ENCODE measurements at places on chromosomes 4 and X.
A peak's percentile ranks its signal among the peaks of the same experiment; 100 is the strongest.

DNA sequence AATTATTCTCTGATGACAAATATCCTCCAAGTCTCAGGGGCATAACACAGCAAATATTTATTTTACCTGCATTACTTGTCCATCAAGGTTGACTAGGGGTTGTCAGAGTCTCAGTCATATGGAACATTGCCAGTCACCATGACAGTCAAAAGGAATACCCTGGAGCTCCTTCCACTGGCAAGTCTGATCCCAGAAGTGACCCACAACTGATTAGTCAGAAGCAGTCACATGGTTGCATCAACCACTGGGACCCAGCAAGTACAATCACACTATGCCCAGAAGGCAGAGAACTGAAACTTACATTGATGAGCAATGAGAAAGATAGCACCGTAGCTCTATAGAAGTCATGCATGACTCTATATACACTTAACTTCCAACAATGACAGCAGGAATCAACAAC is 41.9 kb upstream of the SOD3 start:
- DNase-seq = no peak

DNA sequence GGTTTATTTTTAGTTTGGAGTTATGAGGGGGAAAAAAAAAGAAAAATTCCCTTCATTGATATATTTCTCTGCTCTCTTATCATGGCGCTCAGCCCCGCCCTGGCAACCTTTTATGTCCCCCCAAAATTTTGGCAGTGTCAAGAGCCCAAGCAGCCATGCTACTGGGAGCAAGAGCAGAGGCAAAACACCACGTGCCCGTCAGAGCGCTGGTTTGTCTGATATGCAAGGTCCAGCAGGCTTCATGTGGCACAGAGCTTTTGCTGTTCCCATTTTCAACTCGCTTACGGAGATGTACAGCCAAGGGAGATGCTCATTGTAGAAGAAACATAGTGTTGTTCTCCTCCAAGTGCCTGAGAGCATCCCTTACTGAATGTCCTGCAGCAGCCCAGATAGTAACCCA is 27.3 kb downstream of the SLITRK2 start:
- no peak for DNase-seq

DNA sequence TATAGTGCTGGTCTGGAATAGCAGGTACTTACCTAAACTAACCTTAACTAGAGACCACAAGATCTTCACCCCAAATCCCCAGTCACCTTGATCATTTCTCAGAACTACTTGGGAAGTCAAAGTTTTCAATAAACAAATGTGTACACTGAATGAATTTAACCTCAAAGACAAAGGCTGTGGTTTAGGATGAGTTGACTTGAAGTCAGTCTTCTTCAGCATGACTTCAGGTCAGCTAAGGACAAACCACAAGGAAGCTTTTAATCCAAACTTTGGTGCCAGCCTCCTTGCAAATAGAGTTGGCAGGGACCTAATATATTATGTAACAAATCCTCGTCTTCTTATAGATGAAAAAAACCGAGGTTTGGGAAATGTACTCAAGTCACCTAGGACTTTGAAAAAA is 21.2 kb upstream of the VCX2 start:
- no peak for DNase-seq

- no peak for DNase-seq
These were observed 218.1 kb downstream of the MAML3 start for GRCh38 chr4:139935911-139936310.

GRCh38 chr4:26782830-26783202 is 77.8 kb upstream of the STIM2 start:
- no peak for DNase-seq

DNA sequence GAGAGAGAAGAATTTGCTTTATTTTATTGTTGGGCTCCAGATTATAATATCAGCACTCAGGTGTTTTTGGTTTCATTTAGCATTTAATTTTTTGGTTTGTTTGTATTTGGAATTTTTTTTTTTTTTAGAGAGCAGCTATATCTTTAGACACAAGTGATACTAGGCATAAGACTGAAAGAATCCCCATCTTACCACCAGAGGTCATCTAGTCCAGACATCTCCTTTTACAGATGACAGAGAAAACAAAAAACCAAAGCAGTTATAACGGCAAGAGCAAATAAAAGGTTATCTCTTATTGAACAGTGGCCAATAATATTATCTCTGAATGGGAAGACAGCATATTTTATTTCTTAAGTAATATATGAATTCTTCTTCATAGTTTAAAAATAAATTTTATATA is 22.8 kb downstream of the USP38 start:
- no peak for DNase-seq

GRCh38 chr4:2220016-2220630 is 21.8 kb downstream of the HAUS3 start:
- peak; percentile 75 for DNase-seq

DNA sequence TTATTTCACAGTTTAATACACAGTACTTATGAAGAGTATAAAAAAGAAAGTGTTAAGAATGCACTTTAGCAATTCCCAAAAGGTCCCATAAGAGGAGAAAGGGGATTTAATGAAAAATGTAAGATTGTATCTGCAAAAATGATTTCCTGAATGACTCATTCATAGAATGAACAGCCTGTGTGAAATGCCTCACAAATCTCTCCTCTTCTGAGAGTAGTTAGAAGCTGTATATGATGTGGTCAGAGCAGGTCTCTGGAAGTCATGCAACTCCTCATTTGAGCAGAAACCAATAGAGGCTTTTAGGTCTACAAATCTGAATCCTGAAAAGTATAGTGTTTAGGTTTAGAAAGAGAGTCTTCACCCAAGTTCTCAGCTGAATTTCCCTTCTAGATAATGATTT is 381.3 kb upstream of the INTU start:
- peak; percentile 48 for DNase-seq

DNA sequence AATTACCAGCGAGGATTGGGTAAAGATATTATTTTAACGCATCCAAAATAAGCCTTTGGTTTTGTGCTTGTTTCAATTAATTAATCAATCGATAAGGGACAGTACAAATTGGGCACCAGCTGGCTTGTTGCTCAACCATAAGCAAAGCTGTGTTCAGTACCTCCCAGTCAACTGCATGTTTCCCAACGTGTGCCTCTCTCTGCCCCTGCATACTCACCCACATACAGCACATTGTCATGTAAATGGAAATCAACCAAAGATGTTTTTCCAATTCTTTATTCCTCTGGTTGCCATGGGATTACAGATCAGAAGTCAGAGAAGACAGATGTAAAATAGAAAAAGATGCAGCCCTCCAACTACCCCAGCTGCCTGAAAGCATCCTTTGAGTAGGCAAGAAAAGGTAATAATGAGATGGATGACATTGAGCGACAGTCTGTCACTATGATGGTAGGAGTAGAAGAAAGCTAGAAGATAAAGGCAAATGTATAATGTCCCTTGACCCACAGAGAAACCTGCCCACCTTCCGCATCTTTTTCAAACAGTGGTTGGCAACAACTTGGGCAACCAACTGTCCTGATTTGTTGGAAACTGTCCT is 92.7 kb upstream of the TSPAN7 start:
- no peak for DNase-seq

GRCh38 chr4:113499696-113500095 is 261.8 kb downstream of the CAMK2D start:
- DNase-seq = no peak

- DNase-seq = no peak
These were observed 41.1 kb upstream of the CBR4 start for GRCh38 chr4:169050881-169051760.

GRCh38 chrX:154401045-154401799 is 3.0 kb downstream of the RPL10 start:
- DNase-seq = peak; percentile 68

- DNase-seq = no peak
These were observed 477 bp downstream of the FGF5 start for GRCh38 chr4:80266902-80267380.

DNA sequence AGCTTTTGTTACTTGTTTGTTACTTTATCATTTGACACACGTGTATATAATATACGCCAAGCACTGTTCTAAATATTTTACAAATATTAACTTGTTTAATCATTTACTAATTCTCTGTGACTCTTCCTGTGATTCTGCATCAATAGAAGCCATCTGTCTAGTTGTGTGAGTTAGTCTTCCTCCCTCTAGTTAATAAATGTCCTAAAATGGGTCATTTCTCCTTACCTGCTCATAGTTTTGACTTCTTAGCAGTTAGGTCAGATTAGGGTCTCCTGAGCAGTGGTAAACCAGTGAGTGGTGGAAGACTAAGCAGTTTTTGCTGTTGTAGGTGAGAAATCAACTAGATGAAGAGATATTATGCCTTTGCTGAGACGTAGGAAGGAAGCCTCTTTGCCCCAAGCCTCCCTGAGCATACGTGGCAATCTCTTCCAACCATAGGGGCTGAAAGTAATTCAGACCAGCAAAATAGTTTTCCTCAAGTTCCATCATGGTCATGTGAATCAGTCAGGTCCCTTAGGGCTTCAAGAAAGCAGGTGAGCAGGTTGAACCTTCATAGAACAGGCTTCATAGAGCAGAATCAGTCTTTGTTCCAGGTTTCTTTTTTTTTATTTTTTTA is 38.7 kb upstream of the THOC2 start:
- DNase-seq = no peak

GRCh38 chr4:165440415-165441158 is 61.8 kb downstream of the CPE start:
- DNase-seq = no peak

DNA sequence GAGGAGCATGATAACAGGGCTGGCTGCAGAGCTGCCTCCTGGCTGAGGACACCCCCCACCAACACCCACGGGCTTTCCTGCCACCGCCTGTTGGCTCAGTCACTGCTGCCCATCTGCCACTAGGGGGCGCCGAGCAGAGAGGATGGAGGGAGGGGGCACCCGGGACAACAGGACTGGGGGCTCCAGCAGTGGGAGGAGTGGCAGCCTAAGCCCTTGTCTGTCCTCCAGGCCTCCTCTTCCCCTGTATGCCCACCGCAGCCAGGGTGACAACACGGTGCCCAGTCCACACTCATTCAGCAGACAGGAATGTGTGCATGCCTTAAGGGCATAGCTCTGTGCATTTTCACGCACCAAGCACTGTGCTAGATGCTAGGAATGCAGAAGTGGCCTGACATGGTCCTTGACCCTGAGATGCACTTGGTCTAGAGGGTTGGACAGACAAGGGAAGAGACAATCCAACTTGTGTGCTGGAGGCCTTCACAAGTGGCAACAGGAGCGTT is 149.9 kb downstream of the AMMECR1 start:
- peak; percentile 36 for DNase-seq

GRCh38 chr4:172142281-172142741 is 329.1 kb downstream of the GALNTL6 start:
- no peak for DNase-seq

- no peak for DNase-seq
These were observed 332.3 kb upstream of the HTR2C start for GRCh38 chrX:114251575-114251974.

GRCh38 chr4:17275836-17276235 is 236.1 kb downstream of the QDPR start:
- no peak for DNase-seq

GRCh38 chr4:82618103-82618720 is 56.4 kb upstream of the TMEM150C start:
- no peak for DNase-seq

DNA sequence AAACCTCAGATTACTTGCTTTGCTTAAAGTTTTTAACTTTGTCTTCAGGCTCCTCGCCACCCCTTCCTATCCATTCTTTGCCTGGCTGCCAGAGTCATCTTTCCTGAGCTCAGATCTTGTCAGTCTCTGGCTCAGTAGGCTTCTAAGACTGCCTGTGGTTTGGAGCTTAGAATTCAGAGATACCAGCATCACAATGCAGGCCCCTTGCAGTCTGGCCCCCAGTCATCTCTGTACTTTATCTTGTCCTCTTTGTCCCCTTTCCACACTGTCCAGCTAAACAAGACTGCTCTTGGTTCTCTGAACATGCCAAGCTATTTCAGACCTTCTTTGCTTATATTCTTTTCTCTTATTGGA is 3.0 kb downstream of the KIAA0232 start:
- no peak for DNase-seq

GRCh38 chrX:39443240-39443639 is 642.0 kb downstream of the MID1IP1 start:
- DNase-seq = no peak

- DNase-seq = no peak
These were observed 531.2 kb downstream of the GALNTL6 start for GRCh38 chr4:172344308-172344938.

DNA sequence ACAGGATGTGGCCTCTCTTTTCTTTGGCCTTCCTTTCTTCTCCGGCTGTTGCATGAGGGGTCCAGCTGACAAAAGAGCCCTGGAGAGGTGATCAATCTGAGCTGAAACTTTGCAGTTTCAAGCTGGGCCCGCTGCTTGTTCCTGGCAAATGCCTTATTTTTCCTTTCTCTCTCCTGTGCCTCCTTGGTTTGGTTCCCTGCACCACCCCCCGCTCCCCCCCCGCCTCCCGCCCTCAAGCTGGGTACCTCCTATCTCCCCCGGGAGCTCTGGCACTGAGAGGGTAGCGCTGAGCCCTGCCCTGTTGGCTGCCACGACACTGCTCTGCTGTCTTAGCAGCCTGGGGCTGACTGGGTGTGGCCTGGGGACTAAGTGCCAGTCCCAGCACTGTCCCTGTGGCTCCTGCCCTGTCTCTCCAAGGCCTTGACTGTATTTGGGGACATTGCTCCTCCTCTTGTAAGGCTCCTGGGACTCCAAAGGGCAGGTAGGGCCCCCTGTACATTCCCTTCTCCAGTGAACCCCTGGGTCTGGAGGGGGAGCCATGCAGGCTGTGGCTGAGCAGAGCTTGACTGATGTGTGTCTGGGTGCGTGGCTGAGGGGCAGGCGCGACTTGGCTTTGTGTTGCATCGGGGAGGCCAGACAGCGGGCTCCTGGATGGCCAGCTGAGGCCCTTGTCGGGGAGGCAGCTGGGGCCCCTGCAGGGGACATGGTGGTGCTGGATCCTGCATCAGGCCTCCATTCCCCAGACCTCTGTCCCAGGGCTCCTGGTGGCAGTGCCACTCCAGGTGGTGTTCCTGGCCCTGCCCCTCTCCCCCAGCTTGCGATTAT is 1.1 kb downstream of the PLXNA3 start:
- no peak for DNase-seq

DNA sequence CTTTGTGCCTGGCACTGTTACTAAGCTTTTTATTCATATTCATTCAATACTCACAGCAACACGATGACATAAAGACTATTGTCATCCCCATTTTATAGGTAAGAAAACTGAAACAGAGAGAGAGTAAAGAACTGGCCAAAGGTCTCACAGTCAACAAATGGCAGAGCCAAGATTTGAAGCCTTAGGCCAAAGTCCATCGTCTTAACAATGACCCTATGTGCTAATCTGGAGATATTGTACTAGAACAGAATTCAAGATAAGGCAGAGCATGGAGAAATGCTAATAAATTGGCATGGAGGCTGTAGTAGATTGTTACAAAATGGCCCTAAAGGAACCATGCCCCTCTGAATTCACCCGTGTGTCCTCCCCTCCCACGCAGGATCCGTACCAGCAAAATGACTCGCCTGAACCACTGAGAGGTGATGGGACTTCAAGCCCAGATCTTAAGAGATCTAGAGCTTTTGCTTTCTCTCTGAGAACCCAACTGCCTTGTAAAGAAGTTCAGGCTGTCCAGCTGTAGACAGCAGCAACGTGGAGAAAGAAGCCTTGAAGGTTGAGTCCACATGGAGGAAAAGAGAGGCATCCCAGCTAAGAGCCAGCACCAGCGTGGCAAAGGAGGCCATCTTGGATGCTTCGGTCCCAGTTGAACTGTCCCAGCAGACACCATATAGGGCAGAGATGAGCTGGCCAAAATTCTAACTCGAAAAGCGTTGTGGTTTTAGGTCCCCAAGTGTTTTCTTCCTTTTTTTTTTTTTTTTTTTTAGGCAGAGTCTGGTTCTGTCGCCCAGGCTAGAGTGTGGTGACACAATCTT is 52.8 kb upstream of the RBM47 start:
- DNase-seq = no peak

GRCh38 chrX:26026179-26026578 is 112.0 kb upstream of the MAGEB18 start:
- no peak for DNase-seq

All from GM12865 (cell line).